ENCODE measurements at places on chromosomes 12 and 14. TPM values are rescaled to one million over a fixed set of nuclear protein-coding genes. Genes with fewer than 3 reads are reported as not detected.

GRCh38 chr14:66982247-66982646 lies 207.0 kb upstream of the GARIN2 start:
- no peak for DNase-seq

GRCh38 chr12:78229591-78230101 lies 399.0 kb downstream of the NAV3 start:
- no peak for DNase-seq

DNA sequence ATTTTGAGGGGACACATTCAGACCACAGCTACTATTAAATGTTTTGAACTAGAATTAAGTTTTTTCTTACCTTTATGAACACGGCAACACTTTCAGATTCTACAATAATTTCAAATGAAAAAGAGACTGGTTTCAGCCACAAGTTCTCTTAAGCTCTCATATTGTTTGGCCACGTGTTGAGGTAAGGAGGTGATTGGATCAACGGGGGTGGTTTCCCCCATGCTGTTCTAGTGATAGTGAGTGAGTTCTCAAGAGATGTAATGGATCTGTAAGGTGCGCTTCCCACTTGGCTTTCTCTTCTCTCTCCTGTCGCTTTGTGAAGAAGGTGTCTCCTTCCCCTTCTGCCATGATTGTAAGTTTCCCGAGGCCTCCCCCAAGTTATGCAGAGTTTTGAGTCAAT lies 48.9 kb upstream of the DYRK2 start:
- no peak for DNase-seq

GRCh38 chr12:22333713-22334409 lies 646 bp downstream of the ST8SIA1 start:
- no peak for DNase-seq

- DNase-seq: no peak
These were observed 55.3 kb upstream of the AMN start for GRCh38 chr14:102866982-102867761.

DNA sequence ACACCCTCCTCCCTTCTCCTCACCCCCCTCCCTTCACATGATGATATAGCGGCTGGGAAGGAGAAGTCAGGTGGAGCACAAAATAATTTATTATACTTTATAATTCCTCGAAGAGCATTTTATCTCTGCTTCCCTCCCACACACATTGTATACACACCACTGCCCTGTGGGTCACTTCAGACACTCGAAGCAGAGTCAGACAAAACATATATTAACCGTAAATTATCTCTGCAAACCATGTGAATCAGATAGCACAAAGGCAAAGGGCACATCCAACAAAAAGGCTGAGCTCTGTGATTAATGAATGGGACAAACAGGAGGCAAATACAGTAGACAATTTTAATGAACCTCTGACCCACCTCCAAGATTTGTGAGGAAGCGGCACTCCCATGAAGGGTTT lies 450.7 kb downstream of the GALC start:
- no peak for DNase-seq

GRCh38 chr12:104376650-104377513 lies 73.3 kb downstream of the EID3 start:
- no peak for DNase-seq

DNA sequence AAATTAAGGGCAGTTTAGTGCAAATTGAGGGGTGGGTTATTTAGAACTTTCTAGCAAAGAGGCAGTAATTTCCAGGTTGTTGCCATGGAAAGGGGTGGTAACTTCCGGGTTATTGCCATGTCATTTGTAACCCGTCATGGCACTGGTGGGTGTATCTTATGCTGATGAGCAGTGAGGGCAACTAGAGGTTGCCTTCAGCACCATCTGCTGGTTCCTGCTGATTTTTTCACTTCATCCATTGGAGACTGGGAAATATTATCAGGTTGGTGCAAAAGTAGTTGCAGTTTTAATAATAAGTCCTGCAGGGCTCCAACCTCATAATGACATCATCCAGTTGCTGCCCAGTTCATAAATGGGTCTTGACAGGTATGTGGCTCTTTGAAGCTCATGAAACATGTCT lies 24.4 kb upstream of the SERPINA4 start:
- no peak for DNase-seq

DNA sequence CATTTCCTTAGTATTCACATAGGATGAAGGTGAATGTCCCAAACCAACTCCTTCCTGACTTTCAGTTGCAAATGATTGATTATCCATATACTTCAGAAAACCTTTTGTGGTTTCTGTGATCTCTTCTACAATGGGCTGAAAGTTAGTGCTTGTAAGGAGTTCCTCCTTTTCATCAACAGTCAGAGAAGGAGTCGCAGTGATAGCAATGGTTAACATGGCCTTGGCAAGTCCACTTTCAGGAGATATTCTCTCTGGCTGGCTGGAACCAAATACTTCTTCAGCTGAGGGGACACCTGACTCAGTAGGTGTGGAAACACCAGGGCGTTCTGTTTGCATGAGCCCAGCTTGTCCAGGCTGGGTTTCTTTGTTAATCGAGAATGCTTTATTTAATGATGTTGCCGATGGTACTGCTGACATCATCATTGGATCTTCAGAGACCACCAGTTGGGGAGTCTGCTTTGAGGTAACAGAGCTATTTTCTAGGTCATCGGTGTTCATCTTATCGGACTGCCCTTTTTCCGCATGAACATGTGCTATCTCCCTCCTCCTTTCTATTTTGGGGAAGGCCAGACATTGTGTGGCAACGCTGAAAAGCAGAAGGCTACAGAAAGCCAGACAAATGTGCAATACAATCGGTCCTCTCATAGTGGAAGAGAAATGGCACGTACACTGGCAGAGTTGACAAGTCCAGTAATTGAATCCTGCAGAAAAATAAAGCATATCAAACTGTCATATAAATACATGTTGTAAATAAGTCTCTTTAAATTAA lies 13.1 kb downstream of the ARMH4 start:
- no peak for DNase-seq

DNA sequence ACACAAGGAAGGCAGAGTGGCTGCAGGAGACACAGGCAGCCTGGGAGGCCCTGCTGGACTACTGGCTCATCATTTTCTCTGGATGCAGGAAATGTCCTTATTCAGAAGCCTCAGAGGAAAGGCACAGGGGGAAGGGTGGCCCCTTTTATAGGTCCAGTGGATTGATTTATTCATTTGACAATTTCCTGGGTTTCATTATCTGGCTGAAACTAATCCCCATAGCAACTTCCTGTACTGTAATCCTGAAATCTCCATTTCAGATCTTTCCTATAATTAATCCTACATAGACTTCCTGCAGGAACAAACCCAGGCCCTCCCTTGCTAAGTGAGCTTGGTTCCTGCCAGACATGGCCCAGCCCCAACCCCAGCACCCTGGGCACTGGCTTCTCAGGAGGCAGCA lies 23.0 kb downstream of the KRT76 start:
- DNase-seq: no peak

DNA sequence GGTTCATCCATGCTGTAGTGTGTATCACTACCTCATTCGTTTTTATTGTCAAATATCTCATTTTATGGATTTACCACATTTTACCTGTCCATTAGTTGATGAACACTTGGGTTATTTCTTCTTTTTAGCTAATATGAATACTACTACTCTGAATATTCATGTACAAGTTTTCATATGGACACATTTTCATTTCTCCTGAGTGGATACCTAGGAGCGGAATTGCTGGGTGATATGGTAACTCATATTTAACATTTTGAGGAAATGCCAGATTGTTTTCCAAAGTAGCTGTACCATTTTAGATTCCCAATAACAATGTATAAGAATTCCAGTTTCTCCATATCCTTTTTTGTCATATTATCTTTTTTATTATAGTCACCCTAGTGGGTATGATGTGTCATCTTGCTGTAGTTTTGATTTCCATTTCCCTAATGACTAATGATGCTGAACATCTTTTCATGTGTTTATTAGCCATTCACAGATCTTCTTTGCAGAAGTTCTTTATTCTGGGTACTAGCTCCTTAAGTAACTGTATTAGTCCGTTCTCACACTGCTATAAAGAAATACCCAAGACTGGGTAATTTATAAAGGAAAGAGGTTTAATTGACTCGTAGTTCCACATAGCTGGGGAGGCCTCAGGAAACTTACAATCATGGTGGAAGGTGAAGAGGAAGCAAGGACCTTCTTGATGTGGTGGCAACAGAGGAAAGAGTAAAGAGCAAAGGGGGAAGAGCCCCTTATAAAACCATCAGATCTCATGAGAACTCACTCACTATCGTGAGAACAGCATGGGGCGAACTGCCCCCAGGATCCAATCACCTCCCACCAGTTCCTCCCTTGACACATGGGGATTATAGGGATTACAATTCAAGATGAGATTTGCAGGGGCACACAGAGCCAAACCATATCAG lies 11.9 kb downstream of the NRDE2 start:
- no peak for DNase-seq

GRCh38 chr14:48527832-48528231 lies 852.4 kb upstream of the MDGA2 start:
- DNase-seq: no peak

DNA sequence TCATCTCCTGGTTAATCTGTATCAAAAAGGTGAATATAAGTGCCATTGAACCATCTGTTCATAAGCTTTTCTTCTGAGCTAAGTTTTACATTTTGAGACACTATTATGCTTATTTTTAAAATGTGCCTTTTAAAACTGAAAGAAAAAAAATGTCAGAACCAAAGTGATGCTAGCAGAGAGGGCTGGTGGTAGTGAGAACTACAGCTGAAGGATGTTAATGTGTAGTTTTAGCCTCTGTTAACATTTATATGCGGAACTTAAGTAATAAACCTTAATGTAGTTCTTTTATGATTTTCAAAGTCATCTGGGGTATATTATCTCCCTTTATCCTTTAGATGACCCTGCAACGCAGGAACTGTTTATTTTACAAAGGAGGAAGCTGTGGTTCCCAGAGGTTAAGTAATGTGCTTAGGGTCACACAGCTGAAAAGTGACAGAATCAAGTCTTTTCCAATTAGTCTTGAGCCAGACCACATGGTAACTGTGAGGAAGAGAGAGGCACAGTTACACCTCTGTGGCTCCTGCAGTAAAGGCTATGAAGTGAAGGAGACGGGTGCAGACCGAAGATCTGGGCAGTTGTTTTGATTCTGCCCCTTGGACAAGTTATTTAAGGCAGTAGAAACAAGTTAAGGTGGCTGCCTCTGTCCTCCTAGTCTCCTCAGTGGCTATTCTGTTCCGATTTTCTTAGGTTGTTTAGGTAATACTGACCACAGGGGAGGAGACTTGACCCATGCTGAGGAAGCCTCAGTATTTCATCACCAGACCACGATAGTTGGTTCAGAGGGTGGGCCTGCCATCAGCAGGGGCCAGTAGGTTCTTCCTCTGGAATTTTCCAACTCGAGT lies 23.9 kb downstream of the GNG2 start:
- no peak for DNase-seq

- DNase-seq: no peak
These were observed 66.7 kb downstream of the CCDC88C start for GRCh38 chr14:91350813-91351511.

- DNase-seq: no peak
These were observed 113.7 kb downstream of the DUSP6 start for GRCh38 chr12:89238593-89238992.

DNA sequence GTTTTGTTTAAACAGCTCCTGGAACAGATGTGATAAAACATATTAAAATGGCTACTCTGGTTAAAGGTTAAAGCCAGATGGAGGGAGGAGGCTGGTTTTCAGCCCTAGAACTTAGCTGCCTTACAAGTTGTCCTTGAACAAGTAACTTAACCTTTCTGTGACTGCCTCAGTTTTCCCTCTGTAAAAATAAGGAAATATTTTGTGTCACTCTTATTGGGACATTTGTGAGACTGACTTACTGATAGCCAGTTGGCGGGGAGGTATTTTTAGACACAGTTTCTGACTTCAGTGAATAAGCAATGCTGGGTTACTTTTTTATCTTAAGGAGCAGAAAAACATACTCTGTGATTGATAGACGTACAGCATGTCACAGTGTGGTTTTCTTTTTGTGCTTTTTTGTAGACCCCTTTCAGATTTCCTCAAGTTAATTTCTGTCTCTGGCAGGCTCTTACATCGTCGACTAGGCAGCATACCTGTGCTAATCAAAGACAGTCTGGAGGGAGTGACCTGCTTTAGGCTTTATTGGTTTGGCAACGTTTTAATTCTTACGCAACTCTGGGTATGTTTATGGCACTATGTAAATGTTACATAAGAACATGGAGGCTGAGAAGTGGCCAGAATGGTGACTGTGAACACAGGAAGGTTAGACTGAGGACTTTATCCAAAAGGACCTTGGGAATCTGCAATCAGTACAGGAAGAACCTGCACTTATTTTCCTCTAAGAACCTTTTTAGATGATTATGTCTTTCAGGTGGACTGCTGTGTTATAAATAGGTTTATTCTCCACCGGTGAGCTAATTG lies 3.3 kb downstream of the ACVR1B start:
- no peak for DNase-seq

- no peak for DNase-seq
These were observed 2.6 kb downstream of the RPL6 start for GRCh38 chr12:112406519-112407488.

DNA sequence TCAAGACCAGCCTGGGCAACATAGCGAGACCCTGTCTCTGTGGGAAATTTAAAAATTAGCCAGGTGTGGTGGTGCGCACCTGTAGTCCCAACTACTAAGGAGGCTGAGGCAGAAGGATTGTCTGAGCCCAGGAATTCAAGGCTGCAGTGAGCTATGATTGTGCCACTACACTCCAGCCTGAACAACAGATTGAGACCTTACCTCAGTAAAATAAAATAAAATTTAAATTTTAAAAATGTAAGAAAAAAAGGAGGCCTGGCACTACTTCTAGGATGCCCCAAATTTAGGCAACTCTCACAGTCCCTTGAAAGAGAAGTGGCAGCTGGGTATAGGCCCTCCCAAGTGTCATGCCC lies 918 bp upstream of the INHBE start:
- no peak for DNase-seq

DNA sequence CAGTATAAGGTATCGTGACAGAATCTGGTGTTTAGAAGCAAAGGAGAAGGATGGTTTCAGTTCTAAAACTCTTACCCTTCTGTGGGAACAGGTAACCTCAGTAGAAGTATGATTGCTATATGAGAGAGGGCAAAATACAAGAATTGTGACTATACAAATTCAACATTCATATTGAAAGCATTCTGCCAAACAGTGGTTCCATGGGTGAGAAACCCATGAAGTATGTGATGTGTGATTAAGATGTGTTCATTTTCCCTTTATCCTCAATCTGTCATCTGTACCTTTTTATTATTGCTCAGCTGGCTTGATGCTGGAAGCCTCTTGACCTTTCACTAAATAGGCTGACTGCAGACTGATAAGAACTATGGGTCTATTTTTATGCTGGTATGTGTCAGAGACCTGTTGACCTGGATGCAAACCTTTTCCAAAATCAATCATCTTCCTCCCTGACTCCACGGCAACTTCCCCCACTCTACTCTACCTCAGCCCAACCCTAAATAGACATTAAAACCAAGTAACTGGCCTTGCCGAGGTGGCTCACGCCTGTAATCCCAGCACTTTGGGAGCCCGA lies 109.6 kb downstream of the STXBP6 start:
- DNase-seq: no peak

- DNase-seq: no peak
These were observed 5.6 kb downstream of the TCTN1 start for GRCh38 chr12:110619534-110619953.

BLOC1S1 gene
- 82.0 TPM for polyA plus RNA-seq

CCDC197 gene
- not detected for polyA plus RNA-seq

MSI1 gene
- polyA plus RNA-seq: 19.3 TPM

VPS33A gene
- polyA plus RNA-seq: 16.3 TPM

PRH2 gene
- polyA plus RNA-seq: 0.44 TPM

Measured in left lung (tissue), 14 donors.